Stimulated activated CD8-positive, alpha-beta memory T cell treated with anti-CD3 and anti-CD28 coated beads, Interleukin-7, amount 100 ng/mL, for 24 hours (primary cell): ENCODE measurements at places on chromosomes 11 and 22.

GRCh38 chr11:110939471-110939870, 227.2 kb upstream of the ARHGAP20 start:
- no peak for DNase-seq

DNA sequence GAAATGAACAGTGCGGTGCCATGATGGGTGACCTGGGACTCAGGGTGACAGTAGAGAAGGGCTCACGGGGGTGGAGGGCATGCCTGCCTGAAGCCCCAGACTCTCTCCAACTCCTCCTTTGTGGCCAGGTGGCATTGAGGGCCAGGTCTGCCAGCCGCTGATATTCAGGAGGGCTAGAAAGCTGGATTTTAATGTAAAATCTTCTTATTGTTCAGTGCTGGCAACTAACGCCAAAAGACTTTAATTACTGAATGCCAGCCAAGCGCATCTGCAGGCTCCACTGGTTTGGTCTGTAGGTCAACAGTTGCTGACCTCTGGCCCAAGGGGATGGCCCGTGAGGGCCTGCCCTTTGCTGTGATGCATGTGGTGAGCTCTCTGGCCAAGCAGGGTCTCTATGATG, 10.3 kb downstream of the MRGPRG start:
- no peak for DNase-seq

DNA sequence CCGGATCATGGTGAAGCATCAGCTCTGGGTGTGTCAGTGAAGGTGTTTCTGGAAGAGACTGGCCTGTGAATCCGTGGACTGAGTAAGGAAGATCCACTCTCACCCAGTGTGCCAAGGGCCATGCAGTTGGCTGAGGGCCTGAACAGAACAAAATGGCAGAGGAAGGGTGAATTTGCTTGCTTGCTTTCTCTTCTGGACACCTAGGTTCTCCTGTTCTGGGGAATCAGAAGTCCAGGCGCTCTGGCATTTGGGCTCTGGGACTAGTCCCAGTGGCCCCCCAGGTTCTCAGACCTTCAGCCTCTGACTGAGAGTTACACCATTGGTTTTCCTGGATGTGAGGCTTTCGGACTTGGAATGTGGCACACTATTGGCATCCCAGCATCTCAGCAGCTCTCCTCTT, 1170.8 kb downstream of the TBC1D22A start:
- no peak for DNase-seq

DNA sequence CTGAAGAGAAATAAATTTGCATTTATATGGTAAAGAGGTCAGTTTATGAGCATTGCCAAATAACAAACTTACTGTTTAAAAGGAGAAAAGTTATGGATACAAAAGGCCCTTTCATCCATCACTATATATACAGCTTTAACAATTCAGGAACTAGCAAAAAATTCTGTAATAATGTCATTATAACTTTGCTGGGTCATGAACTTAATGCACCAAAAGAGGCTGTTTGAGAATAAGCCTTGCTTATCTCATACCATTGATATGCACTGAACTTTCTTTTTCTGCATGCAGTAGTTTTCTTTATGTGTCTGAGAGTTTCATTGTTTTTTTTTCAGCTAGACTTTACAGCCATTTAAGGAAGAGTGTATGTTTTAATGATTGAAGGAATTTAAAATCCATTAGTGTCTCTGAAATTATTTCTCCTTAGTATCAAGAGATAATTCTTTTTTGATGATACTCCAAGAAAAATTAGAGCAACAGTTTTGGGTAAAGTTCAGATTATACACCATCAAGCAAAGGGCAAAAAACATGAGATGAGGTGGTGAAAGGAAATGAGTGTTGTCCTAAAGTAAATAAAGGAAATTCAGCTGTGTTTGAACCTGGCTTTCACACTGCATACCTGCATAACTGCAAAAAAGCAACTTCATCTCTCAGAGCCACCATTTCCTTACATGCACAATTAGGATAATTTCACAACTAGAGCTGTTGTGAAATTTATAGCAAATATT, 188.2 kb upstream of the ANO3 start:
- no peak for DNase-seq

DNA sequence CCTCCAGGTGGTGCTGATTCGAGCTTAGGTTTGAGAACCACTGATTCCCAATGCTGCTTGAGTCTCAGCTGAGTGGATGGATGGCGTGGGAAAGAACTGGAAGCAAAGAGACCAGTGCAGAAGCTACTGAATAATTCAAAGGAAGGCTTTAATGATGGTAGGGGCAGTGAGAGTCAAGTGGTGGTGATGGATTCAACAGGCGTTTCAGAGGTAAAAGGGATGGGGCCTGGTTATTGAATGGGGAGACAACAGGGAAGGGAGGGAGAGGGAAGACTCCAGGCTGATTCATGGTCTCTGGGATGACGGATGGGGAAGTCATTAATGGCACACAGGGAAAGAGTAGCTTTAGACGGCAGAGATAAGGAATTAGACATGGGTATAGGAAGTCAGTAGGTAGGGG, 104.3 kb upstream of the TBCEL start:
- no peak for DNase-seq

DNA sequence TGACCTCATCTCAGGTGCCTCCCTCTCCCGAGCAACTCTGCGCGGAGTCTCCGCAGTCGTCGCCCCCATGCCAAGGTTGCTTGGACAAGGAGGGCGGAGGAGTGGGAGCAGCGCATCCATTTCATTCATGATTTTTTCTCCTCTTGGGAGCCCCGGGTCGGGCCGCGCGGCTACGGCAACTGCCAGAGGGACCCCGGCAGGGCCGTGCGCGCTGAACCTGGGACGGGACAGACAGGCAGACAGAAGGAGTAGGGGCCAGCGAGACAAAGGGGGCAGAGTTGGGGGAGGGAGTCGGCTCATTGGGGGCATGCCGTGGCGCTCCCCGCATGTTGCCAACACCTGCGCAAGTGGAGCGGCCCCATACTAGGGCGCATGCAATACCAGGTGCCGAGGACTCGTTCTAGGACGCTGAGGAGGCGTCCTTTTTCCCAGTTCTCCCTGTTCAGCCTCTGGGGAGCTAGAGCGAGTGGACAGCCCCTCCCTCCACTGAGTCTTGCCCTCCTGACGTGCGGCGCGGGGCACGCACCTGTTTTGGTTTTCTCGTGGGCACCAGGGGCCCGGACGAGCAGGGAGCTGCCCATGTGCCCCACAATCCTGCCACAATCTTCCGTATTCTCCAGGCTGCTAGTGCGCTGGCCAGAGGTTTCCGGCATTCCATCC, 501 bp upstream of the PTPN5 start:
- no peak for DNase-seq

- no peak for DNase-seq
Measured at GRCh38 chr11:41836431-41836830, 377.0 kb upstream of the LRRC4C start.

DNA sequence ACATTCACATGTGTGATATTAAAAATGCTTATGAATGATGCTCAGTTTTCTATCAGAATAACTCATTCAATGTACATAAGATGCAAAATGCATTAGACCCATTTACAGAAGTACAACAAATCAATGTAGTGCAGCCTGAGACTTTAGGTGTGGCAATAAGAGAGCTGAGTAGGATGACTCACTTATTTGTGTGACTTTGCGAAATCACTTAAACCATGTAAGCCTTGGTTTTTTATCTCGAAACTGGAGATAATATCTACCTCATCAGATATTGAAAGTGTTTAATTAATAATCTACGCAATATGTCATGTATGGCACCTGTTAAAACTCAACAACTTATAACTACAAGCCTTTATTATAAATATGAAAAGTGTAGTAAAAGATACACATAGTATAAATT, 105.7 kb upstream of the LUZP2 start:
- no peak for DNase-seq

GRCh38 chr11:116231543-116231942, 541.2 kb downstream of the BUD13 start:
- DNase-seq: no peak

DNA sequence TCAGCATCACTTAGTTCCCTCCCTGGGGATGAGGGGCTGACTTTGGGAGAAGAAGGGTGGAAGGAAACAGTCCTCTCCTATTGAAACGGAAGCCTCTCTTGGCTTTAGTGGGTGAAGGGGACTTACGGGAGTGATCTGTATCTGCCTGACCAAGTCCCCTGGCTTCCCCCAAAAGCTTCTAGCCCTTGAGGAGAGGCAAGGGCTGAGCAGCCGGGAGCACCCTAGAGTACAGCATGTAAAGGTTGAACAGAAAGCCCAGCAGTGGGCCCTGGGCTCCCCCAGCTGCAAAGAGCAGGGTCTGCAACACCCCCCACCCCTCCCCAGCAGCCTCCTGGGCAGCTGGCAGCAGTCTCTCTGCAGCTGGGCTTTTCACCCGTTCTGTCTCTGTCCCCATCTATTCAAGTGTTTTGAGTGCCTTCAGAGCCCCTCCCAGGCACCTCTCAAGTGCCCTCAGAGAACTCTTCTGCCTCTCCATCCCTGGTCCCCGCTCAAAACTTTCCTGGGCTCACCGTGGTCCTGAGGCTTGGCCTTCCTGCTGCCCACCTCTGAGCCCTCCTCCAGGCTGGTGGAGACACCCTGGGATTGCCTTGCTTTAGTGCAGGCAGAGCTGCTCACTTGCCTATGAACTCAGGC, 2.7 kb downstream of the CAPN5 start:
- DNase-seq: no peak

- DNase-seq: no peak
Measured at GRCh38 chr11:106399624-106400023, 322.2 kb downstream of the AASDHPPT start.

GRCh38 chr11:128587415-128587814, at the start of gene ETS1:
TSS of gene ETS1 (minus strand) at chr11:128587558. CDS start at chr11:128573130, 14,428 bp downstream.
- DNase-seq: no peak

GRCh38 chr11:122796128-122796717, 42.1 kb upstream of the CRTAM start:
- peak; percentile 59 for DNase-seq

GRCh38 chr22:44261861-44262595, 50.7 kb downstream of the SHISAL1 start:
- DNase-seq: no peak

- no peak for DNase-seq
Measured at GRCh38 chr11:9783986-9784385, 120.1 kb downstream of the SWAP70 start.

DNA sequence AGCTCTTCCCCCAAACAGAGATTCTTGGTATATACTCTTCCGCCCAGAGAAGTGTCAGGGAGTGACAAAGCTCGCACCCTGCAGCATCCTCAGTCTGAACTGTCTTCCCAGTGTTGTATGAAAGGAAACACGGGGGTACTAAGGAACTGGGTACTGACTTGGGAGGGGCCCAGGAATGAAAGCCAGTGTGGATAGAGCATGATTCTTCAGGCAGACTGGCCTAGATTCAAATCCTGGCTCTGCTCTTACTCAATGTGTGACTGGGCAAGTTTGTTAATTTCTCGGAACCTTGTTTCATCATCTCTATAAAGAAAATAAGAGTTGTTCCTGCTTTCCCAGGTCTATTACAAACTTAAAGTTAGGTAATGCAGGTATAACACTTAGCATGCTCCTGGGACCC, 266.0 kb upstream of the NARS2 start:
- DNase-seq: no peak

- DNase-seq: no peak
Measured at GRCh38 chr11:65778431-65778900, 2.3 kb downstream of the AP5B1 start.

GRCh38 chr11:13229136-13229535, 48.5 kb upstream of the BMAL1 start:
- no peak for DNase-seq

DNA sequence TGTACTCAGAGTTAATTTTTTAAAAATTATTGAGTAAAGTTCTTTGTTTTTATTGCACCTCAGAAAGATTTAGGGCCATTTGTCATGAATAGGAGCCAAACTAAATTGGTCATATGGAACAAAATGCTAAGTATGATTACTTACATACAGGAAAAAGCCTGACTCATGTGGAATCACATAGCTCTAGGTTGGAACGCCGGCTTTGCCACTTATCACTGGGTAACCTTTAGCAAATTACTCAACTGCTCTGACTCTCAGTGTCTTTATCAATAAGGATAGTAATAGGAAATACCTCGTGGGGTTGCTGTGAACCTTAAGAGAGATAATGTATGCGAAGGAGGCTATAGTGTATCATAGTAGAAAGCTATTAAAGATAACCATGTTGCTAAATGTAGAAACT, 638.5 kb downstream of the NELL1 start:
- no peak for DNase-seq

DNA sequence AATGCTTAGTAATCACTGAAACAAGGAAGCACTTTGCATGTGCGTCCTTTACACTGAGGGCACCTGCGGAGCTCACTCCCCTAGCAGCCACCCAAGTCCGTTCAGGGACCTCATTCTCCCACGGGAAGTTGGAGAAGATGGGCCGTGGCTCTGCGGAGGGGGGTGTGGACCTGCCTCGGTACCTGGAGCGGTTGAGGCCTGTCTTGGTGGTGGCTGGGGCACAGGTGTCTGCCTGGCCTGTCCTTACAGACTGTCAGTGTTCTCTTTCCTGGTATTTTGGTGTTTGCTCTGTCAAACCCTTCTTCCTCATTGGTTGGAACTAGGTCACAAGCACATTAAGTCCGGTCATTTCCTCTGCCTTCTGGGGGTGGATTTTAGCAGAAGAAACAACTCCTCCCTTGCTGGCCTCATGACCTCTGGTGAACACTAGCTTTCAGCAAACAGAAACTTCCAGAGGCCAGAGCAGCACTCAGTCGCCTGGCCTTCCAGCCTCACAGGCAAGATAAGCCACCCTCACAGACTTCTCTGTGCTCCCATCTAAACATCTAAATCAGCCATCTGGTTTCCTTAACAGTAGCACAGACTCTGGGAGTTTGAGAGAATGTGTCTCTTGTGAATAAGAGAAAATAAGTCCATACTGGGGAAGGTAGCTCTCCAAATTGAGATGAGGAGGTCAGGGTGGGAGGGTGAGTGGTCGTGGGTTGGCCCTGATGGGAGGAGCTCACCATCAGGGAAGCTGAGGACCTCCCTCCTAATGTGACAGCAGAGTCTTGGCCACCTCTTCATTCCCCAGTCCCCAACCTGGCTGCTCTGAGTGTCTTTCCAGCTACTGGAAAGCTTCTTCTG, 8.6 kb downstream of the SNAP29 start:
- no peak for DNase-seq

GRCh38 chr11:64619811-64620380, 28.9 kb downstream of the SLC22A12 start:
- DNase-seq: no peak

- DNase-seq: no peak
Measured at GRCh38 chr11:59259047-59259446, 46.3 kb upstream of the MPEG1 start.
